Fibroblast of skin of left biceps (primary cell): ENCODE measurements at places on chromosomes 3 and 15.

DNA sequence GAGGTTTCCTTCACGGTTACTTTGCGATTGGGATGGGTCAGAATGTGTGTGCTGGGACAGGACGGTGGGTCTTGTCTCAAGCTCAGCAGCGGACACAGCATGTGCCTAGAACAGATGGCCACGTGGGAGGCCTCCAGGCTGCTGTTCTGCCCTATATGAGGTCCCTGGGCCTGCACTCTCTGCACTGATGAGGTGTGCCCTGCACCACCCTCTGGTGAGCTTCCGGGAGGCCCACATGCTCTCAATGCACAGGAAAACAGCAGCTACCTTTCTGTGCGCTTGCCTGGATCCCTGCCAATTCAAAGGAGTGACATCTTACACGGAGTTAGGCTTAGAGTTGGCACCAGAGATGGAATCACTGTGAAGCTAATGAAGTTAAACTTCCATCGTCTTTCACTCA, 59.8 kb downstream of the BOC start:
- no peak for DNase-seq

DNA sequence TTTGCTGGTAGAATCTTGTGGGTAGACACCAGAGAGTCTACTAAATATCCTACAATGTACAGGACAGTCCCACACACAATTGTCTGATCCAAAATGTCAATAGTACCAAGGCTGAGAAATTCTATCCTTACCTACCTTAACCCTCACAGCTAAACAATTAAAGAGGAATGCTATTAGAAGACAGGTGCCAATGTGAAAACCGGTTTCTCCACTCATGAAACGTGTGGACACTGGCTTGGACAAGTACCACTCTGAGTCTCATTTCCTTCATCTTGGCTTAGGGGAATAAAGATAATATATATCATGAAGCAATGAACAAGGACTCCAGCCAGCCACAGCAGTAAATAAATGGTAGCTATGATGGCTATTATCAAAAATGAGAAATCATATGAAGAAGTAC, 90.2 kb downstream of the RFTN1 start:
- DNase-seq, result no peak

DNA sequence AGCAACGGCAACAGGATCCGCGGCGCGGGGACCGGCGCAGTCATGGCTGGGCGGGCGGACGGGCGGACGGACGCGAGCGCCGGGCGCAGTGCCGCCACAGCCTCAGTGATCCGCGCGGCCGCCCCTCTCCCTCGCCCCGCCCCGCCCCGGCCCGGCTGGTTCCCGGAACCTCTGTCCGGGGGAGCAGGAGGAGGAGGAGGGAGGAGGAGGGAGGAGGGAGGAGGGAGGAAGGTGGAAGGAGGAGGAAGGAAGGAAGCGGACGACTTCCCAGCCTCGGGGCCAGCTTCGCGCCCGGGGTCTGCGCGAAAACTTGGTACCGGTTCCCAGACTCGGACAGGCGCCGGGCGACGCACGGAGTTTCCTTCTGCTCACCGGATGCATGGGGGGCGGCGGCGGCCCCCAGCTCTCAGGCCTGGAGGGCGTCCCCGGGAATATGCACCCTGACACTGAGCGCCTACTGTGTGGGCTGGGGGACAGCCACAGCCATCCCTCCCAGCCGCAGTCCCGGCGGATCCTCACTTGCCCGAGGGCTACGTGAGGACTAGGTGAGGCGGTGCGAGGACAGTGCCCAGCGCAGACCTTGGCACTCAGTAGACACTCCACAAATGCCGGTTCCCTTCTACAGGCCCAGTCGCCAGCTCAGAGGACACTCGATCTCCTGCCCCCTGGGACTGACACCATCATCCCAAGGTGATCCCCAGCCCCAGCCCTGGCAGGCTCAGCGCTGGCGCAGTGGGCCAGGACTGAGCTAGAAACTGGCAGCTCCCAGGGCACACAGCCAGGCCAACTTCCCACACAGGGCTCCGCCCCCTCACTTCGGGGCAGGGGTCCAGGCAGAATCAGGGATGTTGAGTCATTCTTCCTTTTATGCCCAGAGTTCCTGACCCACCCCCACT, at the start of gene SHISA5:
Gene SHISA5, minus strand, starts transcription at position 124 of the 896 bp plus-strand sequence. Its CDS starts 80 bp downstream, at position 44.
- peak; percentile 36 for DNase-seq

DNA sequence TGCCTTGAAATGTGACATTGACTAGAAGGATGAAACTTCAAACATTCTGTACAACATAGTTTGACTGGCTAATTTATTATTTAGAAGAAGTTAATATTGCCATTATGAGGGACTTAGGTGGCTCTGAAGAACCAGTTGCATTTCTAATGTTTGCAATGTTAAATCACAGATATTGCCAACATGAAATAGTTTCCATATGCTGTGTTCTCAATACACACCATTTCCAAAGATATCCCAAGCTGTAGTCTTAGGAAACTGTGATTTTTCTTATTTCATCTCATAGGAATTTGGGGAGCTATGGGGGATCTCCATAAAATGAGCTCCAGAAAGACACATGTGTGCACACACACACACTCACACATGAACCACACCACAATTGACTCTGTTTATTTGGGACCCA, 36.3 kb downstream of the ALG1L2 start:
- DNase-seq, result no peak

DNA sequence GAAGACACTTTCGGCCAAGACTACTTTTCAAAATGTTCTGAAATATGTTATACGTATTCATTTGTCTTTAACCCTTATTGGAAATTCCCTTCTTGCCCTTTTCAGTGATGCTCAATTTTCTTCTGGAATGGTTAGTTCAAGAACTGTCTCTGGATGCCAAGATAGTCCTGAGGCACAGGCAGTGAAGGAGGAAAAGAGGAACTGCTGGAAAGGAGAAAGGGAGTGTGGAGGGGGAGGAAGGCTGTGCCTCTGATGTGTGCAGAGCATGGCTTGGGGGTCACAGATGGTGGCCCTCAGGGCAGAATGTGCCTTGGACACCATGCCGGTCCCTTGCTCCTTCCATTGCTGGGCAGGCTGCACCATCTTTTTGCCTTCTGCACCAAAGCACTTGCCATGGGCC, 73.7 kb downstream of the CEP63 start:
- no peak for DNase-seq

GRCh38 chr3:149343951-149344350, 10.5 kb upstream of the TM4SF18 start:
- no peak for DNase-seq

DNA sequence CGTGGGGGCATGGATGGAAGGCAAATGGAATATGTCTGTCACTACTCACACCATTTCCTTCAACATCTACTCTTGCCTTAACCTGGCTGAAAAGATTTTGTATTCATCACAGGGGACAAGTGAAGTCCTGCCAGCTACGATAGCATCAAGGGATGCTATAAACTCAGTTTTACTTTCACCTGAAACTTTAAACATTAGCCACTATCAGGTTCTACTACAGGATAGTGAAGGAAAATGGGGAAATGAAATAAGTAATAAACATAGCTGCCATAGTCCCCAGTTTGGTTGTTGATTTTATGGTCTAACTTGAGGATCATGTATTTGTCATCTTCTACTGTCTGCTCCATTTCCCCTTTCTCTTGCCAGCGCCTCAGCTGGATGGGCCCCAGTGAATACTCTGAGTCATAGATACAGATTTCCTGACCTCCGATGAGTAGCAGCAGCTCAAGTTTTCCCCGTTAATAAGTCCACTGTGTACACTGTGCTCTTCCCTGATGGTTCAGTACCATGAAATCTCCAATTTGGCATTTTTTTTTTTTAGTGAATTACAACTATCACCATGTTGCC, 338.2 kb upstream of the SLCO3A1 start:
- DNase-seq, result peak; percentile 63

DNA sequence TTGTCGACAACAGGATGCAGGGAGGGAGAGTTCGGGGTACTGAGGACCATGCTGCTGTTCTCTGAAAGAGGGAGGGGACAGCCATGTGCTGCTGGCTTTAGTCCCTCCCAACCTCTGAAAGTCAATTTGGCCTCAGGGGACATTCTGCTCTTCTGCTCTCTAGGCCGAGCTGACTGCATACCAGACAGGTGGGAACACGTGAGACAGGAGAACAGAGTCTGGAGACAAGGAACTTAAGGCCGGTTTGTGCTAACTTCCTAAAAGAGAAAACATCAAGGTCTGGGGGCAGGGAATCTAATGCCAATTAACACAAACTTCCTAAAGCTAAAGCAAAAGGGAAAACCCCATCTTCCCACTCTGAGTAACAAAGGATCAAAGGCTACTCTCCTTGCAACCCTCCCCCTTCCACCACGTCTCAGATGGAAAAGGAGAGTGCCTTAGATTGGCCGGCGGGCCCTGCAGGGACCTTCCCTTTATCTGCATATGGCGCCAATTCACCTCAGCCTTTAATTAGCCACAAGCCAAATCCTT, 41.0 kb downstream of the SLCO2A1 start:
- DNase-seq, result no peak

- no peak for DNase-seq
Observed at GRCh38 chr3:131551761-131552160, 49.0 kb upstream of the MRPL3 start.

DNA sequence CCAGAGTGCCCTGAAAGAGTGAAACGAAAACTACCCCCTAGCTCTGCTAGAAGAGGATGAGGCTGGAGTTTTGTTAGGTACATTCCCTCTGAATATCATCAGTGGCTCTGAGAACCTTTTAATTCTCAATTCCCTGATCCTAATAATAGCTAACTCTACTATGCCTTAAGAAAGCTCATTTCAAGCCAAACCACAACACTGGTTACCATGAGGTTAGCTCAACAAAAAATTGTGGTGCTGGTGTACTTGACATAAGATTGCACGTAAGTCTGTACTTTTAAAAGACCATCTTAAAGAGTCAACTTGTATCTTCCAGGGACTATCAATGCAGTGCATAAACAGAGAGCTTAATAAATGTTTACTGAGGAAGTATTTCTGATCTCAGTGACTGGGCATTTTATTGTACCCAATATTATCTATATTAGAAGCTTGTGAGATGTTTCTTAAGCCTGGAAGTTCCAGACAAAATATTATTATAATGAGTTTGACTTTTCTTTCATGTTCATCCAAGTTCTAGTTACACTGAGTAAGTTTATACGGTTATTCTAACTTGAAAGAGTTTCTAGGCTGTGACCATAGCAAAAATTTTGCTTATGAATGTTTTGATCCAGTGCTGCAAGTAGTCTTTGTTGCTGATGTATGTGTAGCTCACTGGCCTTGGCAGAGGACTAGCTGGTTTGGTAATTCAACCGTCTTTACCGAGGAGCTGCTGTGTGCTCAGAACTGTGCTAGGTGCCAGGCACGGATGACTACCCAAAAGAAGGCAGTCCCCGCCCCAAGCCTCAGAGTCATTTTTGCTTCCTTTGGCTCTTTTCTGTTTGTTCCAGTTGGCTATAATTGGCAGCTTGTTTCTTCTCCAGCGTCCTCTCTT, 334.4 kb upstream of the TRIM42 start:
- no peak for DNase-seq

DNA sequence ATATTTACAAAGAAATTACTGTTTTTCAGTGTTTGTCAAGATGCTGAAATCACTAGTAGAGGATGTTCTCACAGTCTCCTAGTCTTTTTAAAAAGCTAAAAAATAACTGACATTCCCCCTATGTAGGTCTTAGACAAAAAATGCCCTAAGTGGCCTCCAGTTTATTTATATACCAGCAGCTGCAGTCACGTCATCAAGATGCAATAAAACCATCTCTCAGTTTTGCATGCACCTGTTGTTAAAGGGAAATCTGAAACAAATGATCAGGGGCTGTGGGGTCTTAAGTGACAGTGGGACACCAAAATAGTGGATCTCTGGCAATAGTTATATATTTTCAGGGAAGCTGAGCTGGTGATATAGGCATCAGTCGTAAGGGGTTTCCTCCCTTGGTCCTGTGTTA, 146.5 kb upstream of the ARPP21 start:
- DNase-seq, result no peak

DNA sequence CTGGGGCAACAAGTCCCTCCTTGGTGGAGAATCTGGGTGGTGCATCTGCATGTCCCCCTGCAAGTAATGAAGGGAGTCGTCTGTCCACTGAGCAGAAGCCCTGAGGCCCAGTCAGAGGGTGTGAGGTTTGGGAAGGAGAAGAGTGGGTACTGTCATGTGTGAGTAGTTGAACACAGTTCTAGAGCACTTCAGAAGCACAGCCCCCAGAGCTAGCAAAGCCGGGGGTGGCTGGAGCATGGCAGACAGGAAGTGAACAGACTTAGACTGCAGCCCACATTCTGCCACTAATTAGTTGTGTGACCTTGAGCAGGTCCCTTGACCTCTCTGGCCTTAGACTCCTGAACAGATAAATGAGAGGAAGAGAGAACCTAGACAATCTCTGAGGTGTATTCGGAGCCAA, 207.6 kb downstream of the UACA start:
- no peak for DNase-seq

DNA sequence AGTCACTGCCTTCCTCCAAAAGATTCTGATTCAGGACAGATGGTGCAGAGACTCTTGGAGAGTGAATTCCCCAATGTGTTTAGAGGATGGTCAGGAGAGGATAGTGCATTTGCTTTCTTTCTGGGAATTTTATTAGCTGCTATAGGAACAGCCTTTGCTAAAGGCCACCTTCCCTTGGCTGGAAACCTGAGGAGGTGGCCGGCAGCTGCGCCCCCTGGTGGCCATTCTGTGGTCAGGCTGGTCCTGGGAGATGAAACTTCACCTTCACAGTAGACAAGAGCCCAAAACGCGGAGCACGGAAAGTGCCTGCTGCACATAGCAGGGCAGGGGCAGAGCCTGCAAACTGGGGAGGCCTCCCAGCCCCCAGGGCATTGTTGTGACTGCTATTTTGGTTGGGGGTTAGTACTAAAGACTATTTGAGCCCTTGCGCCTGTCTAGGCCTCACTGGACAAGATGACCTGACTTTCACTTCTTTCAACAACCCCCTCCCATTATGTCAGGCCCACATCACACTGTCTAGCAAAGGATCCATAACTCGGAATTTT, 34.3 kb downstream of the SEC22C start:
- peak; percentile 8 for DNase-seq

DNA sequence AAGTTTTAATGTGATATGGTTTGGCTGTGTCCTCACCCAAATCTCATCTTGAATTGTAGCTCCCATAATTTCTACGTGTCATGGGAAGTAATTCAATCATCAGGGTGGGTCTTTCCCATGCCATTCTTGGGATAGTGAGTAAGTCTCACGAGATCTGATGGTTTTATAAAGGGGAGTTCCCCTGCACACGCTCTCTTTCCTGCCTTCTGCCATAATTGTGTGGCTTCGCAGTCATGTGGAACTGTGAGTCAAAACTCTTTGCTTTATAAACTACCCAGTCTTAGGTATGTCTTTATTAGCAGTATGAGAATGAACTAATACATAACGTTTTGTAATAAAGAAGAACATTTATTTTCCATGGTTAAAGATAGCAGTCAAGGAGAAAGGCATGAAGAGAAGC, 39.2 kb upstream of the GOLIM4 start:
- DNase-seq, result no peak

DNA sequence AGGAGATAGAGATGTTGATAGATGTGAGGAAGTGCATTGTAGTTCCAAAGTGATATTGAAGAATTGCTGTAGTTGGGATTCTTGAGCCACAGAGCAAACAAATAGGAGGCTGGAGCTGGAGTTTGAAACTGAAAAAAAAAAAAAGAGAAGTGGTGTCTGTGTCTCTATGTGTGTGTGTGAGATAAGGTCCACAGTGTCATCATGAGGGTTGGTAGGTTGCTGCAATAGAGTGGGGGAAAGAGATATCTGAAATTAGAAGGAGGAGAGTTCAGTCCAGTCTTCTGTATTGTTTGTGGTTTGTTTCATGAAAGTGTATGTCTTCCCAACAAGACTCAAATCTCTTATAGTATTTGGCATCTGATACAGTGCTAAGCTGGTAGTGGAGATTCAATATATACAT, 37.3 kb upstream of the CACNA1D start:
- DNase-seq, result no peak

GRCh38 chr3:9583792-9584191, 30.2 kb upstream of the LHFPL4 start:
- no peak for DNase-seq
